NCI-H510A treated with DMSO at 0.1 percent for 48 hours (cell line): ENCODE measurements at places on chromosomes 11 and 22.

GRCh38 chr11:105045676-105046296 is 651 bp upstream of the CARD16 start:
- DNase-seq, result no peak

- no peak for DNase-seq
These were observed 5.9 kb upstream of the ACY3 start for GRCh38 chr11:67656278-67656922.

GRCh38 chr11:61737636-61738386 is 14.6 kb upstream of the MYRF start:
- no peak for DNase-seq

DNA sequence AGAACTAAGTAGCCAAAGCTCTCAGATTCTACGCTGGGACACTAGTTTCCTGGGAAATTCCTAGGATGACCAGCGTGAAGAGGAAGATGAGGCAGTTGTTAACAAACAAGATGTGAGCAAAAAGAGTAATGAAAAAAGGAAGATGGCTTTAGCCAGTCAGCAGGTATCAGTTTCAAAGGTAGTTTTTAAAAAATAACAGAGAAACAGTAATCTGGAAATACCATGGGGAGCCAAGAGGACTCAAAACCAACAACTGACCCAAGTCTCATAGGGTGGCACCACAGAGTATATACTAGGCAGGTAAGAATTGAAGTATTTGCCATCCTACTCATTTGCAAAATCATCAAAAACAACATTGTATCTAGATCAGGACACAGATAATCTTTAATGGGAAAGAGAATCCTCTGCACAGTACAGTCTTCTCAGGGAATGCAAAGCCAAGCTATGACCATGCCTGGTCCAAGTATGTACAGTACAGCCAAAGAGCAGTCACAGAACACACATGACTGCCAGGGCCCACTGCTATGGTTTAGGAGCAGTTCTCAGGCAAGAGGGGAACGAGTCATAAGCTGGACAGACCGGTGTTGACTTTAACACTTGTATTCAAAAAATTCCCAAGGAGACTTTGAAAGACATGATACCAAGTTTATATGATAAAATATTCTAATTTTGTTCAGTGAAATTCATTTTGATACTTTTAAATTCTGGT is 20.6 kb downstream of the MSANTD4 start:
- no peak for DNase-seq

GRCh38 chr11:27722117-27722952 is 22.1 kb upstream of the BDNF start:
- DNase-seq, result no peak

GRCh38 chr11:105401269-105401809 is 208.5 kb upstream of the GRIA4 start:
- DNase-seq, result no peak

GRCh38 chr11:6988506-6988905 is 31.6 kb downstream of the ZNF214 start:
- DNase-seq, result no peak

DNA sequence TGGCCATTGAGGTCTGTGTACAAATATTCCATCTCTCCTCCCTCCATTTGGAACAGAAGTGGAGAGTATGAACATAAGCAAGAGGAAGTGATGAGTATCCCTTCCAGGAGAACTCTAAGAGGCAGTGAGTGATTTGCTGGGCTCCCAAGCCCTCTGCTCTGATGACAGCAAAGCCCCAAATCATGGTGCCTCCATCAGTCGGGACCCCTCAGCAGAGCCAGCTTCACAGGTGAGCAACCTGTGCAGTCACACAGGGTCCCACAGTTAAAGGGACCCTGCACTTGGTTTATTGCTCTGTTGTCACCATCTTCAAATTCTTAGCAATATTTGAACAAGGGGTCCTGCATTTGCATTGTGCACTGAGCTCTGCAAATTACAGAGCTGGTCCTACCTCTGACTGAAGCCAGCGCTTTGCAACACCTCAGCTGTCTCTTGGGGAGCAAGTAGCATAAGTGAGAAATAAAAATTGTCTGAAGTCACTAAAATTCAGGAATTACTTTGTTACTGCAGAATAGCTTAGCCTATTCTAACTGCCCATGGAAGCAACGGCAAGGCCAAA is 466.4 kb downstream of the MN1 start:
- DNase-seq, result no peak

- no peak for DNase-seq
These were observed 8.1 kb upstream of the SLC35E4 start for GRCh38 chr22:30627471-30627870.

GRCh38 chr22:42431401-42432019 is 693 bp downstream of the NFAM1 start:
- DNase-seq, result no peak

- no peak for DNase-seq
These were observed 9.8 kb upstream of the ALX4 start for GRCh38 chr11:44319552-44320288.

GRCh38 chr11:85787168-85787567 is 23.8 kb downstream of the SYTL2 start:
- DNase-seq, result no peak

- no peak for DNase-seq
These were observed 17.8 kb upstream of the NEU3 start for GRCh38 chr11:74970852-74971395.

GRCh38 chr22:43884600-43885318 is 7.1 kb downstream of the PNPLA5 start:
- peak; percentile 20 for DNase-seq

DNA sequence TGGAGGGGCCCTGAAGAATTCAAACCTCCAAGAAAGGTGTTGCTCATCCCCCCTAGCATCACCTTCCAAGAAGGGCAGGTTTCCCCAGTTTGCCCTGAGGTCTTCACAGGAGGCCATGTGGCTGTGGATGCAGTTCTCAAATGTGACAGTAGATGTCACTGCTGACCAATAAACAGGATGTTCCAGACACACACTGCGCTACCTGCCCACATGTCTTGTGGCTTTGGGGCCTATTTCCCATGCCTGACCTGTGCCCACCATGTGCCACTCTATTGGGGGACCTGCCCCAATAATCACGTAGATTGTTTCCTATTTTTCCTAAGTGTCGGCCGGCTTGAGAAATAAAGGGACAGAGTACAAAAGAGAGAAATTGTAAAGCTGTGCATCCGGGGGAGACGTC is 4.5 kb downstream of the GSTT2 start:
- peak; percentile 51 for DNase-seq

- peak; percentile 31 for DNase-seq
These were observed 1.3 kb upstream of the HDAC10 start for GRCh38 chr22:50252082-50253045.

GRCh38 chr11:119107538-119108145 is 498 bp downstream of the C2CD2L start:
- DNase-seq, result no peak

- no peak for DNase-seq
These were observed 13.5 kb upstream of the ZNF74 start for GRCh38 chr22:20380486-20380885.

GRCh38 chr11:103927535-103927934 is 108.9 kb upstream of the DDI1 start:
- peak; percentile 46 for DNase-seq

GRCh38 chr22:28132466-28132865 is 213.4 kb upstream of the PITPNB start:
- DNase-seq, result no peak

DNA sequence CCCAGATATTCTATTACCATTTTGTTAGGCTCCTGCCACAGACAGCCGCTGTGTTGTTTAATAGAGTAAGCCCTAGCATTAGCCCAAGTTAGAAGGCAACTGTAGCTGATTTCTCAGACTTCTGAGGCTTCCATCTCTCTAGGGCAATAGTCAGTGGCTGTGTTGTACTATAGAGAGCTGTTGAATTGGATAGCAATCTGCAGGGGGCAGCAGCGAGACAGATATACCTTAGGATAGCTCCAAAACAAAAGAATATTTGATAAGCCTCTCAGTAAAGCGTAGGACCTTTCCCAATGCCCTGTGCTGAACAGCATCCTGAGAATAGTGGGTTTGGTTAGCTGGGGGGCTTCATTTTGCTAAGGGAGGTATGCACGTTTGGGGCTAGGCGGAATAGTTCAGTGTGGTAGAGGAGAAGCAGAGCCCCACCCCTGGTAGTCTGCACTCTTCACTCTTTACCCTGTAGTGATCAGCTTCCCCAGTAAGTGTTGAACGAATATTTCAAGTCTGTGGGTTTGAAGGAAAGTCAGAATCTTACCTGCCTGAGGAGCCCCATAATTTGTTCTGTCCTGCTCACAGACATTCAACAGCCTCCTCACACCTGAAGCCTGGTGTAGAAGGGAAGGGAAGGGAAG is 515.1 kb downstream of the INSC start:
- DNase-seq, result no peak

GRCh38 chr11:93529707-93530467 is 13.3 kb downstream of the SMCO4 start:
- DNase-seq, result no peak

- DNase-seq, result no peak
These were observed 55.7 kb downstream of the PANX1 start for GRCh38 chr11:94184362-94184761.

GRCh38 chr11:110860461-110860860 is 148.2 kb upstream of the ARHGAP20 start:
- no peak for DNase-seq

DNA sequence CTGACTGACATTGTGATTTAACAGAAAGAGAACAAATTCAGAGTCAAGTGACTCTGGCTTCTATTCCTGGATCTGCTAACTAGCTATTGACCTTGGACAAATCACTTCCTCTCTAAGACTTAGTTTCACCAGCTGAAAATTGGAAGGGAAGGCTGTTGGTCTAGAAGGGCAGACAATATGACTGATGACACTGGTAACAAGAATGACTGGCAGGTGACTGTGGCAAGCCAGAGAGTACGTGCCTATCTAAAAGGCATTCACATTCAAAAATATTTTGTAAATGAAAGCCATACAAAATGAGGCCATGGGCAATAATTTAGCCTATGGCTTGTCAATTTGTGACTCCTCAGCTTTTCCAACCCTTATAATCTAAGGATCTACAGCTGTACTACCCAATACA is 23.5 kb downstream of the SERGEF start:
- DNase-seq, result peak; percentile 40

DNA sequence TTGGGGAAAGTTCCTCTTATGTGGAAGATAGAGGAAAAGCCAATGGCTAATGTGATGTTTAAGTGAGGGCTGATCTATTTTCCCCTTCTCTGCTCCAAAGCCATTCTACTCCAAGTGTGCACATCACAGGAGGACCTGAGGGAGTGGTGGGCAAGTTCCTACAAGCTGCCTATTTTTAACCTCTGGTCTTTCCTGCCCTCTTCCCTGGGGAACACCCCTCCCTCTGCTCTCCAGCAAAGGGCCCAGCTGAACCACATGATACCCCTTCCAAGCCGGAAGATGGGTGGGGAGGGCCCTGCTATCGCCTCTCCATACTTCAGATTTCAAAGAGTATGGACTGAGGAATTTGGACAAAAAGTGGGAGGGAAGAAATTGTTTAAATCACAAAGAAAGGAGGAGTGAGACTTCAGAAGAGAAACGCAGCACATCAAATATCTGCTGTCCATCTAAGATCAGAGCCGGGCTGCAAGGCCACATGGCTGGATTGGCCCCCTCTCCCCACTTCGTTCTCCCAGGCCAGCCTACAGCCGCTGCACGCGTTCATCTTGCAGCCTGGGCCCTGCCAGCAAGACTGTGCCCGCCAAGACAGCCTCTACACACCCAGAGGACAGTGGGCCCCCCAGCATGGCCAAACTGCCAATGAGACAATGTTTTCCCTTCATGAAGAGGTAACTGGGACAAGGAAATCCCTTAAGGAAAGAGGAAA is 77.5 kb downstream of the MICAL3 start:
- no peak for DNase-seq

DNA sequence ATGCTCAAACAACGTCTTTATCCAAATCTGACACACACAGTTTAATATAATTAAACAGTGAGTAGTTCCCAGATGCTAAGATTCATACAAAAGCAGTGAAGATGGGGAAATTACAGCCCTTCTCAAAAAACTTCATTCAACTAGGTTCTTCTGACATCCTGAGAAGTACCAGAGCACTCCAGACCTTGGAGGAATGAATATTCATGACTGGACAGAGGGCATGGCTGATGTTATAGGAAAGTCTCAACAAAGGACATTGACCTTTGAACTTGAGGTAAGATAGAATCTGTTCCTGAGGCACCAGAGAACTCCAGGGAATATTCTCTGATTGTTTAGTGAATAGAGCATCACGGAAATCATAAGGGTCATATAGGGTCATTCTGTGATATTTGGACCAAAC is 106.4 kb upstream of the SLC5A12 start:
- no peak for DNase-seq

- DNase-seq, result no peak
These were observed 706.9 kb upstream of the LUZP2 start for GRCh38 chr11:23789938-23790371.

DNA sequence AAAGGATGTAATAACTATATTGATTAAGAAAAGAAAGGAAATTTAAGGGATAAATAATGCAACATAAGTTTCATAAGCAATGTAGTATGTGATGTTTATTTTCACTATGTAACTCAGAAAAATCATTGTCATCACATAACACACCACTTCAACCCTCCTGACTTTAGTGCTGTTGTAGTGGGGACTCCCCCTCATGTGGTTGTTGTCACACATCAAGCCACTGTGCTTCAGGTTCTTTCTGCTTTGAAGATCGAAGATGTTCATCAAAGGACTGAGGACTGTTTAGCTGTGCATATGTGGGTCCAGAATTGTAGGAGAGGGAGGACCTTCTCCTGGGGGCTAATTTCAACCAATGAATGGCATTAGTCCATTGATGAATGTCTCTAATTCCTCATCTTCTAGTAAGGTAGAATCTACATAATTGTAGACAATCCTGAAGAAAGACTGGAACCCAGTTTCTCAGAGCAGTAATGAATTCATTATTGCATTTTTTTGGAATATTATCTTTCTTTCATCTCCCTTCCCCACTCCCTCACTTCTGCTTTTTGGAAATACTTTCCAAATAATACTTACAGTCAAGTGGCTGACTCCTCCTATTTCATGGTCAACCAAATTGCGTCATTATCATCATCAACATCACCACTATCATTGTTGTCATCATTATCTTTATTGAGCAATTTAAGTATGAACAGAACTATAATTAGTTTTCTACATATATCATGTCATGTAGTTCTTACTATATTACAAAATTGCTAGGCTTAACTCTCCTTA is 9.8 kb upstream of the CARD16 start:
- DNase-seq, result no peak

DNA sequence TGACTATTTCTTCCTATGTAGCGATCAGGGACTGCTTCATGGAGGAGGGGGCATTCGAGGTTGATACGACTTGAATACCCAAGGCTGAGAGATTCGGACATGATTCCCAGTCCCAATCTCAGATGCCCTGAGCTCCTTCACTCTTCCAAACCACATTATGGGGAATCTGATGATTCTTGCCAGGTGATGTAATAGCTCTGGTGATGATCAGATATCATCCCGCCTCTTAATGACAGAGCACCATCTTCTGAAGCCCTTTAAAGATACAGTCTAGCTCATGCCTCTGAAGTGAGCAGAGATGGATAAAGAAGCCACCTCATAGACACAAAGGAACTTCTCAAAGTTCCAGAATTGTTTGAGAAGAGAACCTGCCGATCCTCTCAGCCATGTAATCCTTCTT is 8.9 kb upstream of the CLMP start:
- no peak for DNase-seq
